Dermis lymphatic vessel endothelial cell (primary cell): ENCODE measurements at places on chromosomes 7 and 10. TPM values are rescaled to one million over a fixed set of nuclear protein-coding genes. Genes with fewer than 3 reads are reported as not detected.

Gene CDHR3
- 0.98 and 1.5 TPM in 2 replicates for total RNA-seq

Gene ADGRA1
- not detected in 2 replicates for total RNA-seq

Gene CWF19L1
- total RNA-seq: 19.4 and 28.9 TPM in 2 replicates

Gene AGR2
- not detected in 2 replicates for total RNA-seq

Gene GPR37
- 0.22 and 0.43 TPM in 2 replicates for total RNA-seq

Gene HGF
- total RNA-seq: 0.33 and 0.43 TPM in 2 replicates

Gene ADK
- 8.2 and 10.5 TPM in 2 replicates for total RNA-seq

Gene EMX2
- total RNA-seq: not detected in 2 replicates

Gene TMEM225B
- total RNA-seq: 0.11 TPM in 1 of 2 replicates, not detected in the other

Gene SEMA3D
- 3.4 and 5.8 TPM in 2 replicates for total RNA-seq

Gene CFAP46
- 0.26 and 0.54 TPM in 2 replicates for total RNA-seq

Gene GPR85
- total RNA-seq: 0.11 and 0.17 TPM in 2 replicates

Gene ASIC3
- total RNA-seq: 0.09 and 0.11 TPM in 2 replicates

Gene GIMAP6
- total RNA-seq: 248 and 292 TPM in 2 replicates

Gene PDE1C
- total RNA-seq: 0.17 and 0.65 TPM in 2 replicates

Gene PRKAG2
- total RNA-seq: 15.7 TPM in 2 replicates

Gene A1CF
- not detected in 2 replicates for total RNA-seq

Gene KCNH2
- total RNA-seq: not detected in 2 replicates

Gene TMEM270
- not detected in 2 replicates for total RNA-seq

Gene PLEKHA1
- total RNA-seq: 34.4 and 35.4 TPM in 2 replicates

Gene ATP6V1F
- 66.6 and 88.1 TPM in 2 replicates for total RNA-seq

Gene PCGF5
- total RNA-seq: 33.8 and 34.2 TPM in 2 replicates

Gene AFAP1L2
- total RNA-seq: 0.17 and 0.54 TPM in 2 replicates

Gene FRAT2
- 13.4 and 14.9 TPM in 2 replicates for total RNA-seq

Gene GRK5
- total RNA-seq: 31.2 and 43.1 TPM in 2 replicates

Gene ADAM12
- 0.54 and 3.6 TPM in 2 replicates for total RNA-seq

Gene ADCY1
- total RNA-seq: 0.86 and 1.1 TPM in 2 replicates

Gene CDK14
- 0.33 and 1.0 TPM in 2 replicates for total RNA-seq

Gene VPS37D
- 2.5 and 3.5 TPM in 2 replicates for total RNA-seq

Gene ADRA2A
- under 0.01 TPM in 2 replicates for total RNA-seq

Gene CTTNBP2
- total RNA-seq: 0.22 and 0.77 TPM in 2 replicates

Gene NPC1L1
- total RNA-seq: not detected in 2 replicates

Gene PNLIP
- not detected in 2 replicates for total RNA-seq

Gene ZNF22
- 34.6 and 45.2 TPM in 2 replicates for total RNA-seq

Gene ZNF736
- 6.0 and 9.4 TPM in 2 replicates for total RNA-seq

Gene PTPN12
- 47.1 and 51.9 TPM in 2 replicates for total RNA-seq

Gene GJD4
- not detected in 2 replicates for total RNA-seq

Gene PTPRZ1
- not detected in 2 replicates for total RNA-seq

Gene GPC2
- total RNA-seq: 1.3 and 3.5 TPM in 2 replicates

Gene GPR15LG
- not detected in 2 replicates for total RNA-seq
